Esophagus (tissue), 2 donors: ENCODE measurements at places on chromosomes 6 and 20. TPM values are rescaled to one million over a fixed set of nuclear protein-coding genes. Genes with fewer than 3 reads are reported as not detected.

Gene CLPSL2
- not detected for polyA plus RNA-seq

Gene SEMG1
- polyA plus RNA-seq, result not detected

Gene ADAM33
- polyA plus RNA-seq, result 83.1 TPM

Gene CTCFL
- polyA plus RNA-seq, result not detected

Gene NKAIN4
- not detected for polyA plus RNA-seq
